ENCODE measurements at places on chromosomes 3 and 15. TPM values are rescaled to one million over a fixed set of nuclear protein-coding genes. Genes with fewer than 3 reads are reported as not detected.

- peak; percentile 10 for DNase-seq
Observed at GRCh38 chr15:88256279-88257230, at the start of gene NTRK3. Gene NTRK3, minus strand, starts transcription at chr15:88256739. Its CDS starts 586 bp downstream, at chr15:88256153.

Gene TRAK1
- 129 TPM for total RNA-seq

DNA sequence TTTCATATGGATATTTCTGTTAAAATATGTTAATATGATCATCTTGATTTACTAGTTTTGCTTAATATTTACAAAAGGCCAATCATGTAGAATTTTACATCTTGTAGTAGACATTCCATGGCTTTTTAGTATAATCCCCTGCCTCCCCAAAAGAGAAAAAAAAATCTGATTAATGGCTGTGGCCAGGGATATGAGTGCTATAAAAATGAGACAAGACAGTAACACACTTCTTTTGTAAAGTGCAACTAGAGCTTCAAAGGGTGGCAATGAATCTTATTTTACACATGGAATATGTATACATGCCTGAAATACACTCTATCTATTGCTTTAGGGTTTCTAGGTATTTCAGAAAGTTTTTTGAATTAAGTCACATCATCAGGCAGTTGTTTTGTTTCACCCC lies 112.2 kb upstream of the NANOGP8 start:
- no peak for DNase-seq

GRCh38 chr3:106745344-106746168 lies 631.7 kb upstream of the CCDC54 start:
- DNase-seq: no peak

- DNase-seq: no peak
Observed at GRCh38 chr3:194381460-194381875, 11.9 kb upstream of the LRRC15 start.

DNA sequence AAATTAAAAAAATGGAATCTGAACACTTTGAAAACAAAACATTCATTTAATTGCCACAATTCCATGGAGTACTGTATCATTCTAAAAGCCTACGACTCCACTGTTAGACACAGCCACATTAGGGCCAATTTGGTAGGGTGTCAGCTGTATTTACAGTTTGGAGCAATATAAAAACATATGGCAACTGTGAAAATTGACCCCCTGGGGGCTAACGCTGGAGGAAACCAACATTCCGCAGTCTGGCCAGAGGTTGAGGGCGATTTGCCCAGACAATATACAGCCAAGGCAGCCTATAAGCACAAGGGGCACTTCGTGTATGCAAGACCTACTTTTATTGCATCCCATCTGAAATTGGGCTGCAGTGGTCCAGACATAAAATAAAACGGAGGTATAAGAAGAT lies 476.5 kb upstream of the WNT5A start:
- DNase-seq: no peak

GRCh38 chr15:55917881-55918296 lies 75.5 kb downstream of the NEDD4 start:
- no peak for DNase-seq

Gene LSAMP
- total RNA-seq: not detected

- DNase-seq: no peak
Observed at GRCh38 chr3:162168715-162169114, 672.1 kb downstream of the OTOL1 start.

Gene SERP1
- total RNA-seq: 78.0 TPM

DNA sequence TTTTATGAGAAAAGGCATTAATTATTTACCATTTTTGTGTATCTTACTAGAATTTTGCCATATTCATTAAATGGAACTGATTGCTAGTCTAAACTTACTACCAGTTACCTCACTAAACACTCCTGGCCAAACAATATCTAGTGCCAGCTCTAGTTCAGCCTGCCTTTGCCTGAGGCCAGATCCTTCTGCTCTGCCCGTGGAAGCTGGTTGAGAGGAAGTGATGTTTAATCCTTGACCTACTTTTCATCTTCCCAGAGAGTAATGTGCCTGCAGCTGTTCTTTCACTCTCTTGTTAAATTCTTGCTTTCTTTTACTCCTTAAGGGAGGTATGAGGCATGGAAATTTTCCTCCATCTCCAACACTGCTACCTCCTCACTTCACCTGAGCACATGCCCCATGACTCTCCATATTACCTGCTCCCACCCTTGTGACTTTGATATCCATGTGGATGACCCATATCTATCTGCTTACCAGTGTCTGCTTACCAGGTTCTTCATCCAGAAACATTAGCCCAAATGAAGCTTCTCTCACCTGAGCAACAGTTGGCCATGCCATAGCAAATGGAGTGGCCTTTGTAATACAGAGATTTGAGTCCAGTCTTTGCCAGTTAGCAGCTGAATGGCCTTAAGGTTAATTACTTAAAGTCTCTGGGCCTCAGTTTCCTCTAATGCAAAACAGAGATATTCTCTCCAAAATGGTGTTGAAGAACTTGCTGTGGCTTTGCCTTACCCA lies 53.4 kb downstream of the UBE2E1 start:
- DNase-seq: no peak
